Stimulated activated CD8-positive, alpha-beta memory T cell treated with anti-CD3 and anti-CD28 coated beads, Interleukin-2, amount 100 ng/mL, for 48 hours (primary cell): ENCODE measurements at places on chromosomes 13 and 19.

DNA sequence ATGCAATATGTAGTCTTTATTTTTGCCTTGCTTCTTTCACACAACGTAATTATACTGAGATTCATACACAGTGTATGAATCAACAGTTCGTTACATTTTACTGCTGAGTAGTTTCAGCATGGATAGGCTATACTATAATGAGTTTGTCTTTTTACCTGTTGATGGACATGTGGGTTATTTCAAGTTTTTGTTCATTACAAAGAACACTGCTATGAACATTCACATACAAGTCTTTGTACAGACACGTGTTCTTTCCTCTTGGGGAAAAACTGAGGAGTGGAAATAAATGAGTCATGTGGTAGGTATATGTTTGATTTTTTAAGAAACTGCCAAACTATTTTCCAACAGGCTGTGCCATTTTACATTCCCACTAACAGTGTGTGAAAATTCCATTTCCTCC is 35.1 kb downstream of the ENOX1 start:
- DNase-seq = no peak

- no peak for DNase-seq
Observed at GRCh38 chr19:3945838-3946237, 13.0 kb downstream of the NMRK2 start.

GRCh38 chr19:39915101-39915847 is 19.2 kb downstream of the FCGBP start:
- no peak for DNase-seq

- no peak for DNase-seq
Observed at GRCh38 chr19:11096210-11096841, 7.1 kb downstream of the LDLR start.

DNA sequence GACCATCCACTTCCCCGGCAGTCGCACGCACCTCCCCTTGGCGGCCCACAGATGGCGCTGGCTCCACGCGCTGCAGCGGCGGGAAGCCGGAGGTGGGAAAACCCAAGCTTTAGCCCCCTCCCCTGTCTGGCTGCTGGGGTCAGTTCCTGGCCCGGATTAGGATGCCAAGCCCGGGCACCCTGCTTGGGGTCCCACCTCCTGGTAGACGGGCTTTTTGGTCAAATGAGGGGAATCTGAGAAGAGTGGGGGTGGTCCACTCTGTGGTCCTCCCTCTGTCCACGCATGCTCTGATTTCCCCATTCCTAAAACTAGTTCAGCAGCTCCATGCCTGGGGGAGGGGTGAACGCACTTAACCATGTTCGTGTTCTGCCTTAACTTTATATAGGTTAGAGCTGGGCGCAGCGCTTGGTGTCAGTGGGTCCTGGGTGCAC is 8.1 kb upstream of the ADGRE2 start:
- peak; percentile 17 for DNase-seq

GRCh38 chr13:80363890-80364503 is 23.1 kb upstream of the SPRY2 start:
- no peak for DNase-seq

DNA sequence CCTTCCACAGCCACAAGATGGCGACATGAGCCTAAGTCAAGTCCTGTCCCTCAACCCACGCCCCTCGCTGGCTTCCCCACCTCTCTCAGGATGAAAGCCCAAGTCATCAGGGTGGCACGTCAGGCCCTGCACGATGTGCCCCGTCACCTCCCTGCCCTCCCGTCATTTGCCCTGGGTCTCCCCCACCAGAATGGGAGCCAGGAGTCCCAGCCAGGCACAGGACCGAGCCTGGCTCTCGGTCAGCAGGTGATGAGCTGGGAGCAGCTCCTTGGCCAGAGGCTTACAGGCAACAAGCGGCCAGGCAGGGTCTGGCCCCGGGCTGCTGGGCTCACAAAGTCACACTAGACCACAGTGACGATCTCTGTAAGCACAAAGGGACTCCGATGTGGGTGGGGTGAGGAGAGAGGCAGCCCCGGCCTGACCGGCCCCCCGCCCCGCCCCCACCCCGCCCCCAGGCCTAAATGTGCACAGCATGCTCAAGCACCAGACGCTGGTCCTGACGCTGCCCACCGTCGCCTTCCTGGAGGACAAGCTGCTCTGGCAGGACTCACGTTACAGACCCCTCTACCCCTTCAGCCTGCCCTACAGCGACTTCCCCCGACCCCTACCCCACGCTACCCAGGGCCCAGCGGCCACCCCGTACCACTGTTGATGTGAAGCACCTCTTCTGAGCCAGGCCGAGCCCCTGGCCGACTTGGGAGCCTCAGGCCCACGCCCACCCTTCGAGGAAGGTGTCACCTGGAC is 7.3 kb downstream of the MRPL4 start:
- DNase-seq = peak; percentile 83

DNA sequence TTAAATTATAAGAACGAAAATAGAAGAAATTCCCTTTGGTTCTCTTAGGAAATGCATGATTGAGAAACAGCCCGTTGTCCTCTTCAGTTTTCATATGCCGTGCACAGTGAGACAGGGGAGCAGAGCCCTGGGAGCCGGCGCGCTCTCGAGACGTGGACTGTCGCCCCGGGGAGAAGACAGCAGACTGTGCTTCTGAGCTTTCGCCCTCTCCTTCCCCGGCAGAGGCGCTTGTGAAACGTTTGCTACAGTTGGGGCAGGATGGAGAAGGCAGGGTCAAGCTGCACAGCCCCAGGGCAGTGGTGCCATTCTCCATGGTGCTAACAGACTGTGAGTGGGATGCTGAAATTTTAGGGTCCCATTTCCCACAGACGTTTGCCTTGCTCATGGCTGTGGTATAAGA is 192.2 kb upstream of the KL start:
- DNase-seq = no peak

- no peak for DNase-seq
Observed at GRCh38 chr19:14103310-14103709, 12.8 kb upstream of the SAMD1 start.

DNA sequence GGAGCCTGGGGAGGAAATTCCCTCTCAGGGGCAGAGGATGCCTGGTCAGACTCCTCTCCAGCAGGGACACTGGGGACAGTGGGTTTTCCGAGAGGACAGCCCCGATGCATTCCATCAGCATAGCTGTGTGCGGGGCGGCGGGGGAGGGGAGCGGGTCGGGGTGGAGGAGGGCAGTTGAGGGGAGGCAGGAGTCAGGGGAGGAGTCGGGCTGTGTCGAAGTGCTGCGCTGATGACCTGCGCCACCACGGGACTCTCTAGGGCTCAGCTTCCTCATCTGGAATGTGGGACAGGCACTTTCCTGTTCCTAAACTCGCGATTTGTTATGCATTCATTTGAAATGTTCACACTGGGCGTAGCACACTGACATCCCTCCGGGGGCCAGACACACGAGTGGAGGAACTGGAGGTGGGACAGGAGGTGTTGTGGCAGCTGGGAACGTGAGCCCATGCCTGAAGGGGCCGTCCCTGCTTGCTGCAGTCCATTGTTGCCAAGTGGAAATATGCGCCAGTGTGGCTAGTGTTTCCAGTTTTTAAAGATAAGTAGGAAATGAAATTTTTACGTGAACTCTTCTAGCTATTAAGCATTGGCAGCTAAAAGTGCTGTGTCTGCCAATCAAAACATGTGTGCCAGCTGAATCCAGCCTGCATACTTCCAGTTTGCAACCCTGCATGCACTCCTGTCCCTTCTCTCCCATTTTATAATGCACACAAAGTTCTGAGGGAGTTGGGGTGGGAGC is 43.3 kb downstream of the FLT1 start:
- no peak for DNase-seq

DNA sequence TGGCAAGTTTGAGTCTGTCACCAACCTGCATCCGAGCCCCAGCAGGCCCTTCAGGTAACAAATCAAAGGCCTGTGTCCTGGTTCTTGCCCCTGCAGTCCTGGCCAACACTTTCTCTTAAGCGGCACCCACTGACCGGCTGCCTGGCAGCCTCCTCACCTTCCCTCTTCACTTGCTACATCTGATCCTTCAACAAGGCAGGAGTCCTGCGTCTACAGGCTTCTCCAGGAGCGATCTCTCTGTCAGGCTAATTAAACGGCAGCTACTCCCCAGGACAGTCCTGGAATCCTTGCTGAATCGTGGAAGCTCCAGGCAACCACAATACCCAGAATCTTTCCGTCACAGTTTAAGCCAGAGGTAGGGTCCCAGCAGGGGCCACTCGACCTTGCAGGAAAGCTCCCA is 41.1 kb upstream of the GAS6 start:
- DNase-seq = no peak

GRCh38 chr13:60519496-60519895 is 122.5 kb downstream of the TDRD3 start:
- no peak for DNase-seq

DNA sequence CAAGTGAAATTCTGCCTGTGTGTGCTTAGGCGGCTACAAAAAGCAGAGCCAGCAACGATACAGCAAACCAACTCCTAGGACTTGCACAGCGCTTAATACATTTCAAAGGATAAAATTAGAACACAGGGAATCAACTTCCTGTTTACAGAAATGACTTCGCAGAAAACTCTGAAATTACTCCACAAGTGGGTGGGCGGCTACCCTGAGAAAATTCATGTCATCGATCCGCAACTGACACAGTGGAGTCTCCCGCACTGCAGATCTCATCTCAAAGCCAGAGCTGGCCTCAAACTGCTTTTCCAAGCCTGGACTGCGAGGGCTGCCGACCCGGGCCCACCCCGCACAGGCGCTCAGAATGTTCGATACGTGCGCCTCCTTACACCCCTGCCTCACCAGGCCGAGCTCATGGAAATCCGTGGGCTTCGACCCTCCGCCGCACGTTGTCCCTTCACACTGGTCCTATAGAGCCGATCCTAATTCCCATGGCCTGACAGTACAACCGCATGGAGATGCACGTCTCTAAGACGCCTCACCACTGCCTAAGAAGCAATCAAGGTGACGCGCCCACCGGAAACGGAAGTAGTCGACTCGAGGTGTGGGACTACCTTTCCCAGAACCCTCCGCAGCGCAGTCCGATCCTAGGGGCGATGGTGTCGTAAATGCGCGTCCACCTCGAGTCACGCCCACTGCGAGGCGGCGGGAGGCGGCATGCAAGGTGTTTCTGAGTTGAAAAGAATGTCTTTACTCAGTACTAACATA is at the start of gene ZNF229:
Gene ZNF229 (minus strand): TSS at position 557 of the 759 bp plus-strand sequence. CDS start 5,625 bp downstream, outside the sequence.
- DNase-seq = peak; percentile 53

GRCh38 chr13:33105387-33106005 is 89.3 kb downstream of the KL start:
- DNase-seq = no peak

GRCh38 chr13:37806666-37807065 is 62.9 kb downstream of the TRPC4 start:
- DNase-seq = no peak

GRCh38 chr13:40401911-40402776 is 264.3 kb downstream of the FOXO1 start:
- DNase-seq = peak; percentile 36

DNA sequence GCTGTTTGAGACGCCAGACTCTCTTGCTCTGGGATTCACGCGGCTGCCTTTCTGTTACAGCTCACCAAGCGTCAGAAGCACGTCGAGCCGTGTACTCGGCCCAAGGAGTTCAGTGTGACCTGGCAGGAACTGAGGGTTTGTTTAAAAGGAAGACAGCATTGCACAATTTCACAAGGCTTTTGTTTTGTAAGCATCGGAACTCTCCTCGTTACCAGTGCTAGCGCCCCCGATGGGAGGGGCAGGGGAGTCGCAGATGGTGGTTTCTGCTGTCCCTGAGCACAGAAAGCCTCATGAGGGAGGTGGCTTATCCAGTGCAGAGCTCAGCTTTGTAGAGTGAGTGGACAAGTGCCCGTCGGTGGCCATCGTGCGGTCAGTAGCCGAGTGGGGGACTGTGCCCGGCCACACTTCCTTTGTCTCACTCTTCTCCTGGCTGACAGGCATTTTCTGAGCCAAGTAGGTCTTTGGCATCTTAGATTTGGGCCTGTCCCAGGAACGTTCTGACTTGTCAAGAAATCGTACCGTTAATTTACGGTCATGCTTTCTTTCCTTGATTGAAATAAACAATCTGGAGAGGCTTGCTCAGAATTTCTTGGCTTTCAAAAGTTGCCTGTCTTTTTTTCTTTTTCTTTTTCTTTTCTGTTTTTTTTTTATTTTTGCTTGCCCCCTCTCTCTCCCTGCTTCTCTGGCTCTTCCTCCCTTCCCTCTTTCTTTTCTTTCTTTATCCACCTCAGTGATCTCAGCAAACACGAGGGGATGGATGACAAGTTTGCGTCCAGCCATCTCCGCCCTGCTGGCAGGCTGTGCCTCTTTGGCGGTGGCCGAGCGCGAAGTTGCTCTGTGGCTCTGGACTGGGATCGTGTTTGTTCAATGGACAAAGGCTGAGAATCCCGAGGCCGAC is 7.7 kb downstream of the KDM4B start:
- DNase-seq = no peak

DNA sequence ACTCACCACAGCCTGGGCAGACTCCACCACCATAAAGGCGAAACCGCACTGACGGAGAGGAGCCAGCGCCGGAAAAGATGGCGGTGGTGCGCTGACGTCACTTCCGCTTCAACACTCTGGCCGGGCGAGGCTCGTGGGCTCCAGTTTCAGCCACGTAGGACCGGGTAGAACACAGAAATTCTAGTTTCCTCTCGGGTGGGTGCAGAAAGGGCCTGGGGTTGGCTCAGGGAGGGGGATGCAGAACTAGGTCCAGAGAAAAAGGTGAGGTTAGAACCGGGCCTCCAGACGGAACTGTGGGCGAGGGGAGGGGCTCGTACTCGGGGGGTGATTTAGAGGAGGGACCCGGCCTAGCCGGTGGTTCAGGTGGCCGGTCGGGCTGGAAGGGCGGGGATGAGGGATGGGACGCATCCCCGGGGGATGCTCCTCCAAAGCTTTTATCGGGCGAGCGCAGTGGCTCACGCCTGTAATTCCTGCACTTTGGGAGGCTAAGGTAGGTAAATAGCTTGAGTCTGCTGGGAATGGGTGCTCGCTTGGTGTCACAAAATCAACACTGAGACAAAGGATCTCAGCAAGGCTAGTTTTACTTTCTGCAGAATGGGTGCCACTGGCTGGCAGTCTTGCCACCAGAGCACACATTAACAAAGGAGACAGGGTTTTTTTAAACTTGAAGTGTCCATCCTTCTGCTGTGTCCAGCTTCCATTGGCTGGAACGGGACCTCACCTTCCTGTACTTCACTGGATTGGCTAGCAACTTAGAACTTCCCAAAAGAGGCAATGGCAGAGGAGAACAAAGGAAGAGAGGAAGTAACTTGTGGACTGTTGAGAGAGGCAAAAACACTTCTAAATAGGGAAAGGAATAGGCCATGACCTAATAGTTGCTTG is at the start of gene ZNF561:
Gene ZNF561 (minus strand): TSS at position 77 of the 882 bp plus-strand sequence. CDS start 1,776 bp downstream, outside the sequence.
- peak; percentile 81 for DNase-seq

GRCh38 chr13:42333613-42334328 is 61.8 kb downstream of the AKAP11 start:
- no peak for DNase-seq

GRCh38 chr13:30396434-30397075 is 25.7 kb upstream of the UBE2L5 start:
- no peak for DNase-seq

DNA sequence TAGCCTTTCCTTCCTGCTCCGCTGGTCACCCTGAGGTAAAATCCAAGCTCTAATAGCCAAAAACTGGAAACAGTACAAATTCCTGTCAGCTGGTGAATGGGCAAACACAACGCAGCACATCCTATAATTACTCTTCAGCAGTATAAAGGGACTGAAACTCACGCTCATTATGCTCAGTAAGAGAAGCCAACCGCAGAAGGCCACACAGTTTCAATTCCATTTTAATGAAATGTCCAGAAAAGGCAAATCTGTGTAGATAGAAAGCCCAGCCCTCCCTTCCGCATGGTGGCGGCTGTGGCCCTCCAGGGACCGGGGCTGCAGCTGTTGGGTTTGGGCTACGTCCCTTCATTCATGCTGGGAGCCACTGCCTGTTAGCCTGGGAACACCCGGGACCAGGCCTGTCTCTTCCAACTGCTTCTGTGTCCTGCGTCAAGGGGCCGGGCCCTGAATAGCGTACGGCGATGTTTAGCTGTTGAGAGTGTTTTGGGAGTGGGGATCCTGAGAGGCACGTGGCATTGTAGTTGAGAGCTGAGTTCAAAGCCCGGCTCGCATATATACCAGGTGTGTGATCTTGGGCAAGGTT is 23.5 kb downstream of the NKPD1 start:
- no peak for DNase-seq
